ENCODE measurements at places on chromosomes 1 and 21.

- H3K36me3 ChIP-seq = no peaks in the 10 kb centered on the region
- no peak overlapping the region for H3K27ac ChIP-seq
- DNase-seq = no peak
Observed at GRCh38 chr1:159228554-159228953, 23.9 kb downstream of the ACKR1 start.

- H3K36me3 ChIP-seq = no peaks in the 10 kb centered on the region
- H3K27me3 ChIP-seq = peaks cover 6% of the 10 kb centered on the region
- H3K4me1 ChIP-seq = no peaks in the 10 kb centered on the region
- DNase-seq = peak; percentile 9
- H3K27ac ChIP-seq = no peak within 1 kb of the TSS
- peak within 1 kb of the TSS; percentile 61 for H3K4me3 ChIP-seq
Observed at GRCh38 chr21:20997636-20998455, at the start of gene NCAM2. Gene NCAM2 (plus strand): TSS chr21:20998409.

- no peak overlapping the region for H3K4me3 ChIP-seq
- no peaks in the 10 kb centered on the region for H3K36me3 ChIP-seq
- H3K27me3 ChIP-seq = no peaks in the 10 kb centered on the region
- peaks cover 32% of the 10 kb centered on the region for H3K4me1 ChIP-seq
Observed at GRCh38 chr1:206503591-206504362, 3.6 kb upstream of the RASSF5 start.

GRCh38 chr1:61337981-61338848 is 255.9 kb downstream of the NFIA start:
- H3K36me3 ChIP-seq = peaks cover 17% of the 10 kb centered on the region
- peak; percentile 91 for DNase-seq
- H3K27ac ChIP-seq = peak overlapping the region; percentile 78

DNA sequence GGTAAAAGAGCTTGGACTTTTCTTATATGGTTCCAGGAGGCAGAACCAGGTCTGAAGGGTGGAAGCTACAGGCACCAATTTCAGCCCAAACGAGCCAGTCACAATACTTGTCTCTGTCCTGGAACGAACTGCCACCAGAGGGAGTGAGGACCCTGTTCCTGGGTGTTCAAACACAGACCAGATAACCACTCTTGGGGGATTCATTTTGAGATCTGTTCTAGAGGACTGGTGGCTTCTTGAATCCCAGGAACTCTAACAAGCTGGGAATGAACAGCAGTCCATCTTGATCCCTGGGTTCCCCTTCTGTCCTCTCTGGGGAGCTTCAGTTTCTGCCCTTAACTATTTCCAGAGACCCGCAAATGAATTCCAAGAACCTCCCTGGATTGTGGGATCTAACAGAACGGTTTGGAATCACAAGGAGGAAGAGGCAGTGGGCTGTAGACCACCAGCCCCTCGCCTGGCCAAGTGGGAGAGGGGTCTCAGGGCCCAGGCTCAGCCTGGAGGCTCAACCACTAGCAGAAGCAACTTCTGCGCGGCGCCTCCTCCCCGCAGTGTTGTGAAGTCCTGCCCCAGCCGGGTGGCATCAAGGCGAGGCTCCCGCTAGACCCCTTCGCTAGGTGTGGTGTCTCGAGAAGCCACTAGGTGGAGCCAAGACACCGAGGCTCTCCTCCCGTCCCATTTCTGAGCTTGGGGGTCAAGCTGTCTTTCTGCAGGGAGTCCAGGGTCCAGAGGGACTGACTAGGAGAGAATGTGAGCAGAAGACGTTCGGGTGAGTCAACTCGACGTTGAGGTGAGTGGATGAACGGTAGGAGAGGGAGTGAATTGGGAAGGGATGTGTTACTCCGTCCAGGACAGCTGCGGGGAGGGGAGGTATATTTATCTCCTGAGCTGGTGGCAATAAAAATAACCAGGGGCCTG is 12.1 kb upstream of the NES start:
- H3K4me3 ChIP-seq = peak overlapping the region; percentile 65
- H3K36me3 ChIP-seq = no peaks in the 10 kb centered on the region
- no peak overlapping the region for H3K27ac ChIP-seq
- H3K27me3 ChIP-seq = peaks cover 49% of the 10 kb centered on the region
- peaks cover 40% of the 10 kb centered on the region for H3K4me1 ChIP-seq

- H3K36me3 ChIP-seq = no peaks in the 10 kb centered on the region
- H3K4me1 ChIP-seq = peaks cover 19% of the 10 kb centered on the region
- no peaks in the 10 kb centered on the region for H3K27me3 ChIP-seq
- no peak overlapping the region for H3K4me3 ChIP-seq
- DNase-seq = no peak
- H3K27ac ChIP-seq = no peak overlapping the region
Observed at GRCh38 chr1:86965827-86966182, 51.4 kb downstream of the HS2ST1 start.

- no peak for DNase-seq
- H3K4me3 ChIP-seq = no peak overlapping the region
- H3K4me1 ChIP-seq = no peaks in the 10 kb centered on the region
- peaks cover 1% of the 10 kb centered on the region for H3K27me3 ChIP-seq
- H3K36me3 ChIP-seq = no peaks in the 10 kb centered on the region
Observed at GRCh38 chr1:9038338-9038650, 12.1 kb upstream of the SLC2A7 start.

DNA sequence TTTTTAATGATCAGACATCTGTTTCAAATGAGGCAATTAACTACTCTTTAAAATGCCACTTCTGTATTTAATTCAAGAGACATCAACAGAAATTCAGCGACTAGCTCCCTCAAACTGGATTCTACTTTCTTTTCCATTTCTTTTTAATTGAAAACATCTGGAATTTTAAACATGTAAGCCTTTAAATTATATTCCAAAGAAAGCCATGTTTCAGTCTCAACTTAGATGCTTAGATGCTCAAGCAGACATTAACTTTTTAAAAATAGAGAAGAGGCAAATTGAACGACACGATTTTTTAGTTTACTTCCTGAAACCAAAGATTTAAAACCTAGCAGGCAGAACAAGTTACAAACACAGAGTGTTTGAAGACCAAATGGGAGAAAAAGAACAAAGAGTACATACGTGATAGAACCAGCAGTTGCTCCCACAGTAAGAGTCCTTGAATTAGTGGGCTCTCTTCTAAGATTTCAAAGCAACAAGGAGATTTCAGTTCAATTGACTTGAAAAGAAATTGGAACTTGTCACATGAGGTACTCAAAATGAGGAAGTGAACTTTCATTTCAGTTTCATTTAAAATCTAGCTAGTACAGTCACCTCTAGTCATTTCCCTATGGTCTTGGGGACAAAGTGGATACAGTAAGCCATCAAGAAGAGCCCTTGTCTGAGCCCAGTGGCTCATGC is at the start of gene CTSS:
CTSS (minus strand) TSS at position 483 of the 681 bp plus-strand sequence. CDS start 1,015 bp downstream, outside the sequence.
- peaks cover 25% of the 10 kb centered on the region for H3K4me1 ChIP-seq
- peak within 1 kb of the TSS; percentile 15 for H3K27ac ChIP-seq
- no peaks in the 10 kb centered on the region for H3K27me3 ChIP-seq
- DNase-seq = no peak
- no peaks in the 10 kb centered on the region for H3K36me3 ChIP-seq
- peak within 1 kb of the TSS; percentile 20 for H3K4me3 ChIP-seq

GRCh38 chr1:180456191-180456590 is 46.2 kb downstream of the ACBD6 start:
- DNase-seq = no peak
- no peaks in the 10 kb centered on the region for H3K36me3 ChIP-seq
- H3K27me3 ChIP-seq = no peaks in the 10 kb centered on the region
- H3K4me3 ChIP-seq = no peak overlapping the region
- H3K27ac ChIP-seq = no peak overlapping the region

- H3K27me3 ChIP-seq = no peaks in the 10 kb centered on the region
- no peak overlapping the region for H3K27ac ChIP-seq
- no peaks in the 10 kb centered on the region for H3K4me1 ChIP-seq
Observed at GRCh38 chr1:221234791-221235190, 355.5 kb downstream of the HLX start.

DNA sequence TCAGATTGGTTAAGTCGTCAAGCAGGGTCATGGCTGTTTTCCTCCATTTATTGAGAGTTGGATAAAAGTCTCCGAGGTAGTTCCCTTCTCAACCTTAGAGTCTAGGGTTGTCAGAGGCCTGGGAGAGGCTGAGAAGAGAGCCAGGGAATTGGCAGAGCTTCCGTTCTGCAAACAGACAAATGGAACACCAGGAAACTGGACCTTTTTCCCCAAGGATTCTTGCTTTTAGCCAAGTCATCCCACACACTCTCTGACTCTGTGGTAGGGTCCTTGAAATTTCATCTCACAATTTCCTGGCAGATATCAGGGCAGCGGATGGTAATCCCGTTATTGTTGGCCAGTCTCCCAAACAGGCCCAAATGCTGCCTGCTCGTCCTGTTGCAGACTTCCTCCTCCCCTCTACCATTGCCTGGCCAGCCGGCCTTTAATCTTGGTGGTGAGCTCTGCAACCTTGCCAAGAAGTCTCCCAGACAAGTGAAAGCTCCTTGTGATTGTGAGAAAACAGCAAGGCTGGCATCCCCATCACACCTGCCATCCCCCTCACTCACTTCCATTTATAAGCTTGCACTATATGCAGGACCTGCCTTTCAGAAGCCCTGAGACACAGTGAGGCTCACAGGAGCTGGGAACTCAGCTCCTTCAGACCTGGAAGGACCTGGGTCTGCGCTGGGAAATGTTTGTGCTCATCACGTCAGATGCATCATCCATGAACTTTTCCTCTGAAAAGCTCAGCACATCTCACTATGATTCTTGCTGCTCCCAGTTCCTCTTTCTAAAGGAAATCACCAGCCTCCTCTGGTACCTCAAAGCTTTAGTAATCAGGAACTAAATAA is 13.7 kb upstream of the SRP9 start:
- no peak overlapping the region for H3K4me3 ChIP-seq
- no peaks in the 10 kb centered on the region for H3K27me3 ChIP-seq
- H3K36me3 ChIP-seq = no peaks in the 10 kb centered on the region
- H3K27ac ChIP-seq = no peak overlapping the region
- H3K4me1 ChIP-seq = peaks cover 69% of the 10 kb centered on the region

DNA sequence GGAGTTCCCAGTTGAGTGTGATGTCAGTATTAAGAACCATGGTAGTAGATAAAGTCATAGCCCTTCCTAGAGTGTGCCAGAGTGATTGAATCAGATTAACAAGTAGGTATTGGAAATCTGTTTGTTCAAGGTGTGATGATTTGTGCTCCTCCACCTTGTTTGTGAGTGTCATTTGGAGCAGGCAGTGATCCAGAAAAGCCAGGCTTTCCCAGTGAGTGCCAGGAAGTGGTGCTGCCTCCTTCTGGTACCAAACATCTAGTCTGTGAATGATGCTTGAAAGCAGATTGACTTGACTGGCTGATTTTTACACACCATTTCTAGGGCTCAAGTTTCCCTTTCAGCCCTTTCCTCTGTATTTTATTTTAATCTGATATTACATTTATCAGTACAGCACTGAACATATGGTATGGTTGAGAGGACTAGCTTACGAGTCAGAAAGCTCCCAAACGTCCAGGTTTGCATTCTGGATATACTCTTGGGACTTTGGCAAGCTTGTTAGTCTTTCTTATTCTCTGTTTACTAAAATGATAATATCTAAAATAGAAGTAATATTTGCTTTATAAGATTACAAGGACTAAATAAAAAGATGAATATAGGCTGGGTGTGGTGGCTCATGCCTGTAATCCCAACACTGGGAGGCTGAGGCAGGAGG is 100.7 kb downstream of the PATJ start:
- H3K36me3 ChIP-seq = no peaks in the 10 kb centered on the region
- H3K27ac ChIP-seq = no peak overlapping the region
- no peak overlapping the region for H3K4me3 ChIP-seq
- no peaks in the 10 kb centered on the region for H3K27me3 ChIP-seq

GRCh38 chr1:37059346-37059745 is 25.0 kb upstream of the GRIK3 start:
- H3K27ac ChIP-seq = no peak overlapping the region
- DNase-seq = no peak
- 0 out of 3 replicates have a peak, but pooled peaks cover 3% of the 10 kb centered on the region for H3K27me3 ChIP-seq
- no peaks in the 10 kb centered on the region for H3K4me1 ChIP-seq

GRCh38 chr1:151282883-151283725 is 1.0 kb downstream of the ZNF687 start:
- peaks cover 22% of the 10 kb centered on the region for H3K4me1 ChIP-seq
- peak overlapping the region; percentile 98 for H3K27ac ChIP-seq
- peak overlapping the region; percentile 85 for H3K4me3 ChIP-seq

DNA sequence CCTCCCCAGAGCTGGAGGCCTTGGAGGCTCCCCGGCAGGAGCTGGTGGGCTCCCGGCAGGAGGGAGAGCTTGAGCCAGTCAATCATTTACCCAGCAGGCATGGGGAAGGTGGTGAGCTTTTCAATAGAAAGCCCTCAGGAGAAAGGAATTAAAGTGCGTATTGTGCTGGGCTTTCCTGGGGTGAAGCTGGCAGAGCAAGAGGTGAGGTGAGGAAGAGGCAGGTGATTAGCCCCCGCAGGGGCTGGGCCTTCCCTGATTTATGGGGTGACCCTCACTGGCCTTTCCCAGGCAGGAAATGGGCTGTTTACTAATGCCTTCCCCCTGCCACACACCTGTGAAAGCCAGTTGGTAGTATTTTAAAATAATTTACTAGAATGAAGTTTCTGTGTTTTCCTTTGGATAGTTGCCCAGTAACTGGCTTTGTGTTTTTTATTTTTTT is 25.8 kb downstream of the CLDN14 start:
- H3K27me3 ChIP-seq = no peaks in the 10 kb centered on the region
- DNase-seq = no peak
- no peaks in the 10 kb centered on the region for H3K36me3 ChIP-seq
- H3K27ac ChIP-seq = no peak overlapping the region

DNA sequence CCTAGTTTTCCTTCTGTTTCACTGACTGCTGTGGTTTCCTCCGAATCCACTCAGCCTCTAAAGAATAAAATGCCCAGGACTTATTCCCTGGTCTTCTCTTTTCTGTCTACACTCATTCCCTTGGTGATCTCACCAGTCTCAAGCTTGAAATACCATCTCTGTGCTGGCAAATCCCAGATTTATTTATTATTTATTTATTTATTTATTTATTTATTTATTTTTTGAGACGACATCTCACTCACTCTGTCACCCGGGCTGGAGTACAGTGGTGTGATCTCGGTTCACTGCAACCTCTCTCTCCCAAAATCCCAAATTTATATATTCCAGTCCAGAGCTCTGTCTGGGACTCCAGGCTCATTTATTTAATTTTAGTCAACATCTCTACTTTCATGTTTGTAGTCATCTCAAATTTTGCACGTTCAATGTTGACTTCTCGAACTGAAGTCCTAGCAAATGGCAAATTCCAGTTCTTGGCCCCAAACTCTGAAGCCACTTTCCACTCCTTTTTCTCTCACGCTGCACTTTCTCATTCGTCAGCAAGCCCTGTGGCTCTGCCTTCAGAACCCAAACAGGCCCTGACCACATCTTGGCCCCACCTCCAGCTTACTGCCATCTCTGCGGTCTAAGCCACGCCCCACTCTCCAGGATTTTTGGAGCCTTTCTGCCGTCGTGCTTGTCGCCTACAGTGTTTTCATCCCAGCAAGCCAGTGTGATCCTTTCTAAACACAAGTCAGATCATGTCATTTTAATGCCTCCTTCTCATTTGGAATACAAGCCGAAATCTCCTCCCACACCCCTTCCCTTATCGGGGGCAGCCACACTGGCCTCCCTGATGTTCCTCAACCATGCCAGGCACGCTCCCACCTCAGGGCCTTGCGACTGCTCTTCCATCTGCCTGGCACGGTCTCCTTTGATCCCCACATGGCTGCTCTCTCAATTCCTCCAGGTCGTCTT is 14.2 kb upstream of the TENT5B start:
- no peak overlapping the region for H3K27ac ChIP-seq
- H3K27me3 ChIP-seq = peaks cover 7% of the 10 kb centered on the region
- no peaks in the 10 kb centered on the region for H3K36me3 ChIP-seq
- DNase-seq = no peak

Measured in HepG2 (cell line).